ENCODE measurements at places on chromosomes 11 and 22. TPM values are rescaled to one million over a fixed set of nuclear protein-coding genes. Genes with fewer than 3 reads are reported as not detected.

The RFPL1 gene
- total RNA-seq, result not detected

GRCh38 chr11:119048644-119049043, 8.4 kb downstream of the HYOU1 start:
- no peak for DNase-seq

GRCh38 chr22:29701155-29701999, 18.4 kb upstream of the CABP7 start:
- DNase-seq, result no peak

- no peak for DNase-seq
Observed at GRCh38 chr11:1733716-1734640, 16.4 kb downstream of the IFITM10 start.
